ENCODE measurements at places on chromosomes 16 and 17. TPM values are rescaled to one million over a fixed set of nuclear protein-coding genes. Genes with fewer than 3 reads are reported as not detected.

DNA sequence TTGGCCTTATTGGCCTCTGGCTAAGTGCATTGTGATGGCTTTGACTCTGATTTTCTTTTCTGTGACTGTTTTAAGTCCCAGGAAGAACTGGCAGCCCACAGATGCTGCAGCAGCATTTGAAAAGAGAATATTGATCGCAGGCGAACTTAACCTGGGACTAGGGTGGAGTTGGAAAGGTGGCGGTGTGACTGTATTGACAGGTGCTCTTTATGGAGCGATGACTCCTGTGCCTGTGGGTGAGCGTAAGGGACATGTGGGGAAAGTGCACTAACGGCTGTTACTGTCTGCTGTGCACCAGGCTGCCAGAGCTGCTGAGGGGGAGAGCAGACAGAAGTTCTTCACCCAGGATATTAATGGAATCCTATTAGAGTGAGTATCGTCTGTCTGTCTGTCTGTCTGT lies 21.3 kb downstream of the UBN1 start:
- no peak for DNase-seq

SLC12A3 gene
- total RNA-seq, result not detected

RNPS1 gene
- total RNA-seq, result 164 TPM

DNA sequence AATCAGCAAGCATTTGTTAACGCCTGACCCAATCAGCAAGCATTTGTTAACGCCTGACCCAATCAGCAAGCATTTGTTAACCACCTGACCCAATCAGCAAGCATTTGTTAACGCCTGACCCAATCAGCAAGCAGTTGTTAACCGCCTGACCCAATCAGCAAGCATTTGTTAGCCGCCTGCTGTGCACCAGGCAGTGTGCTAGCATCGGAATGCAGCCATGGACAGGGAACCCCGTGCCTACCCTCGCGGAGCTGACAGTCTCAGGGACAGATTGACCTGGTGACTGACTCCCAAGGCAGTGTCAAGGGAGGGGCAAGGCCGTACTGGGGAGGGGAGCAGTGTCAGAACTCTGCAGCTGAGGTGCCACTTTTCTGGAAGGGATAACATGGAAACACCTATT lies 66.9 kb downstream of the ABR start:
- no peak for DNase-seq

KRT33B gene
- 1.3 TPM for total RNA-seq

ZNF629 gene
- 23.0 TPM for total RNA-seq

HS3ST3A1 gene
- 3.6 TPM for total RNA-seq

POLR2C gene
- total RNA-seq, result 240 TPM

GRCh38 chr16:67443265-67443664 lies 12.3 kb downstream of the HSD11B2 start:
- DNase-seq, result no peak

All from M059J (cell line).